GM19239 (cell line): ENCODE measurements at places on chromosomes 16 and 17.

DNA sequence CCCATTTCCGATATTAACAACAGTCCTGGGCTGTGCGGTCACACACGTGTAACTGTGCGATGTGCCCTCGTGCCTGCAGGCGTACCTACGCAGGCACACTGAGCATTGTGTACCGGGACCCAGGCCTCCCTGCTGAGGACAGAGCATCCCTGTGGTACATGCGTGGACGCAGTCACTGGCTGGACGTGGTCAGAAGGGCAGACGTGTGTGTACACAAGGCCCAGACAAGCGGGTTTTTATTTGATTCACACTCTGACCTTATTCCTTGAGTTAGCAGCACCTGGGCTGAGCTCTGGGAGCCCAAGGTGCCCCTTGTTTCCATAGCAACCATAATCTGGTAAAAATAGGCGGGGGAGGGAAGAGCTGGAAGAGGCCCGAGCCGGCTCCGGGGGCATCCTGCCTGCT is 19.5 kb downstream of the RAP1GAP2 start:
- DNase-seq: no peak

DNA sequence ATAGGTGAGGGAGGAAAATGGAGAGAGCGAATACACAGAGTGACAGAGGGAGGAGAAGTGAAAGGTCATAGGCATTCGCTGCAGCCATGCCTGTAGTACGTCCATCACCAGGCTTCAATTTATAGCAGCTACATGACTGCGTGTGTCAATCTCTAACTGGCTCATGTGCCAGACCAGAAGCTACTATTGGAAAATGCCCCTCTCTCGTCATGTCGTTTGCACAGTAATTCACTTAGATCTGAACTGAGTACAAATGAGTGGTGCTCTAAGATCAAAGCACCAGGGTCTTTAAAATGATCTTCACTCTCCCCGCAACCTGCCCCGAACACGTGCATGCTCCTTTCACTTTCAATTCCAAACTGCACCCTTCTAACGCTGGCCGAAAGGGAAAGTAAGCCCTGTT is 51.3 kb downstream of the ADCY9 start:
- no peak for DNase-seq

GRCh38 chr16:81692021-81692420 is 87.1 kb upstream of the PLCG2 start:
- DNase-seq: no peak

DNA sequence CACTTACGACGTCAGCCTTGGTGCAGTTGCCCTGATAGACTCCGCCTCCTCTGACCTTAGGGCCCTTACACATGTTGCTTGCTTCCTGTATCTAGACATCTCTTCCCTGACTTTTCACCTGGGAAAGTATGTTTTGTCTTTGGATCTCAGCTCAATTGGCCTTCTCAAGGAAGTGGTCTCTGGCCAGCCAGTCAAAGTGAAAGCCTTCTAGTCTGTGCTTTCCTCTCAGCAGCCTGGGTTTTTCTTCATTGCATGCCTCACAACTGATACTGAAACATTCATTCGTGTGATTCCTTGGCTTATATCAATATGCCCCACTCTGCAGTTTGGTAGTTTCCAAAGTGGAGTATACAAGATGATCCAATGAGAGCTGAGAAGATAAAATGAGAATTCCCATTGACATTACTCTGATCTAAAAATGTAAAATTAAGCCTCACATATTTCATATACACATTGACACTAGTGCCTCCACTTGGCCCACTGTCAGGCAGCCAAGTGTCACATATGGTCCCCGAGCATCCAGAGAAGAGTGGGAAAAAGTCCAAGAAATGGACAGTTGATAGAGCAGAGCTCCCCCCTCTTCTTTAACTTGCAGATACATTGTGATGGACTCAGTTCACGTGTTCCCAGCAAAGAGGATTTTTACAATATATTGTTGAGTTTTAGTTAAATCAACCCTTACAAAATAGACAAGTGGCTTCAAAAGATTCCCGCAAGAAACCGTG is 371.2 kb upstream of the ASIC2 start:
- no peak for DNase-seq

GRCh38 chr16:27463741-27464591 is 62.0 kb downstream of the IL21R start:
- DNase-seq: no peak

DNA sequence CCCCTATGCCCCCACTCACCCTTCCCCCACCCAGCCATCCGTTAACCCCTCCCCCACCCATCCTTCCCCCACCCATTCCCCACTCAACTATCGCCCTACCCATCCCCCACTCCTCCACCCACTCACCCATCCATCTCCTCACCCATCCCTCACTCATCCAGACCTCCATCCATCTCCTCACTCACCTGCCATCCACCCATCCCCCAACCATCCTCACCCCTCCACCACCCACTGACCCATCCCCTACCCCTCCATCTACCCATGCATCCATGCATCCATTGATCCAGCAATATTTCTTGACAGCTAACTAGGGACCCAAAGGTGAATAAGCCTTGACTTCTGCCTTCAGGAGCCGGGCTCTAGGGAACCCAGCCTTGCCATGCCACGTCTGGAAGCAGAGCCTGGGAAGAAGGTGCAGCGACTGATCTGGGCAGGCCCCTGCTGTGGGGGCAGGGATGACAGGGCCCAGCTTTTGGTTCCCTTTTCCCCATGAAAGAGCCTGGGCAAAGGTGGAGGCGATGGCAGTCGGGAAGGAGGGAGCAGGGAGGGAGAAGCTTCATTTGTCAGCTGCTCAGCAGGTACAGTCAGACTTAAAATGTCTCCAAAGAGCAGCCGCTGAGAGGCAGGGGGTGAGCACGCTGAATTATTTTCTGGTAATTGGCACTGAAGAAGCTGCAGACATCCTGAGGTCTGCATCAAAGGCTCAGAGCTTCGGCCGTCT is 23.1 kb upstream of the DOC2B start:
- DNase-seq: no peak

DNA sequence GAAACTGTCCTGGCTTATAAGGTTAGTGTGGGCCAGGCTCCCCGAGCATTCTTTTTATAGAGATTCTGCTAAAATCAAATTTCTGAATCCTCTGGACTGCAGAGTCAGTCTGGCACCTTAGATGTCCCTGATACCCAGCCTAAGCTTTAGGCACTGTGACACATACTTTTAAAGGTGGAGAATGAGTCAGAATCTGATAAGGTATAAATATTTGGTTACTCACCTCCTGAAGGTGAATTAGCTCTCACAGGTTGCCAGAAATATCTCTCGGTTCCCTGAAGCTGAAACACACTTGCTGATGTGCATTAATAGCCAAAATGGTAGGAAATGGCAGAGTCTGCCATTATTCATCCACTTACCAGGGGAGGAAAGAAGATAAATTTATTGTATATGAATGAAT is 446.9 kb downstream of the UTP18 start:
- DNase-seq: no peak

DNA sequence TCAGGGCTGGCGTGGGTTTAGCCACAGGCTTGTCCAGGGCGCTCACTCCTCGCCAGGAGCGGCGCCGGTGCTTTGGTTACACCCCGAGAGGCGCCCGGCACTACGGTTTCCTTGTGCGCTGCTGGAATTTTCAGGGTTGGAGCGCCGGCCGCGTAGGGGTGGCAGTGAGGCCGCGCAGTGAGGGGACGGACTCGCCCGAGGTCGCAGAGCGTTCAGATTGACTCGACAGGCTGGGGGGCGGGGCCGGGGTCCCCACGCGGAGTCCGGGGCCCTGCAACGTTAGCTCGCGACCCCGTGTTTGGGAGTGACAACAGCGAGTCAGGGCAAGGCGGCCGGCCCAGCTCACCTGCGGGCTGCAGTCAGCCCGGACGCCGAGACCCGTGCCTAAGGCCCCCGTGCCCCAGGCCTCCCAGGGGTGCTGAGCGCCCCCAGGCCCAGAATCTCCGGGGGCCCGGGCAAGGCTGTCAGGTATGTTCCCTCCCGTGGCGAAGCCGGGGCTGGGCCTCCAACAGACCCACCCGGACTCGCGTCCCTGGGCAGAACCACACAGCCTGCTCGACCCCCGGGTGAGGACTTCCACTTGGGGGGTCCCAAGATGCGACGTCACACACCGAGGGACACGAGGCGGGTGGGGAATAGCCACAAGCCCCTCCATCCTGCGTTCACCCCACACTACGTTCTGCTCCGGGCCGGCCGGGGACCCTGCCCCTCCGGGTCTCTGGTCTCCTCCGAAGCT is 1.3 kb upstream of the ACTG1 start:
- DNase-seq: no peak

DNA sequence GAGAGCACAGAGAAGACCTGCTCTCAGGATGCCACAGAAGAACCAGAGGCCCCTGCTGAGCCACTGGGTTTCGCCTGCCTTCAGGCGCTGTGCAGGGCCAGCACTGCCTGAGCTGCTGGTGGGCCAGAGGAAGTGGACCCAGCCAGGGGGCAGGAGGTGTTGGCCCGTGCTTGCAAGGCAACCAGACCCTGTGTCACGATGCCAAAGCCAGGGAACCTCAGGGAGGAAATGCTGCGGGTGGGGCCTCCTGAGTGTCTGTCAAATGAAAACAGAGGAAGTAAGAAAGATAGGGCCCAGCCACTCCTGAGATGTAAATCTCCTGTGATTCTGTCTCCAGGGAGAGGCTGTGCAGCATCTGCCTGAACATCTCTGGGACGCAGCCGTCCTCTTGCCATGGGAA is 58.1 kb upstream of the ADORA2B start:
- DNase-seq: no peak

- DNase-seq: no peak
Measured at GRCh38 chr17:41392278-41392677, 5.1 kb downstream of the KRT31 start.

DNA sequence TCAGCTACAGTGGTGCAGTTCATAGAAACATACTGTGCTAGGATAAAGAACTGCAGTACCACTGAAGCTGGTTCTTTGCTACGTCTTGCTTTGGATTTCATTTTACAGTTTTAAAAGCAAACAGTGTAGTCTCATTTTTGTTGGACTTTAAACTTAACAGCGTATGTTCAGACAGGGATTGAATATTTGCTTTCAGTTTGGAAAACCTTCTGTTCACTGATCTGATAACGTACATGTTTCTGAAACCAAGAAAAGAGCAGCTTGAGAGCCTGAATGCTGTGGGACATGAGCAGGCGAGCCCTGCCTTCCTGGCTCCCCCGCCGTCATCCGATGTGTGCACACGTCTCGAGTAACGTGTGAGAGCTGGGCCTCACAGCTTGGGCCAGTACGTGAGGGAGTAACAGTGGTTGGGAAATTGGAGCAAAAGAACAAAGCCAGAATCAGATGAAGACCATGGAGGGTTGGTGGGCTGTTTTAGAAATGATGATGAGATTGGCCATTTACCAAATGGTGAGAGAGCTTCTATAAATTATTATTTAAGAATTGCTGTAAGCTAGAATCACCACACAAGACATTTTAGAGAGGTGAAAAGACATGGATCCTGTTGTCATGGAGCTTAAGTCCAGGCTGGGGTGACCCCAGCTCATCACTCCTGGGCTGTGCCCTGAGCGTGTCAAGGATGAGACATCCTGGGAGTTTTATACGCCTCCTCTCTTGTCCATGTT is 20.8 kb upstream of the CLEC18C start:
- no peak for DNase-seq

GRCh38 chr17:19876529-19877161 is 8.9 kb upstream of the ULK2 start:
- no peak for DNase-seq

DNA sequence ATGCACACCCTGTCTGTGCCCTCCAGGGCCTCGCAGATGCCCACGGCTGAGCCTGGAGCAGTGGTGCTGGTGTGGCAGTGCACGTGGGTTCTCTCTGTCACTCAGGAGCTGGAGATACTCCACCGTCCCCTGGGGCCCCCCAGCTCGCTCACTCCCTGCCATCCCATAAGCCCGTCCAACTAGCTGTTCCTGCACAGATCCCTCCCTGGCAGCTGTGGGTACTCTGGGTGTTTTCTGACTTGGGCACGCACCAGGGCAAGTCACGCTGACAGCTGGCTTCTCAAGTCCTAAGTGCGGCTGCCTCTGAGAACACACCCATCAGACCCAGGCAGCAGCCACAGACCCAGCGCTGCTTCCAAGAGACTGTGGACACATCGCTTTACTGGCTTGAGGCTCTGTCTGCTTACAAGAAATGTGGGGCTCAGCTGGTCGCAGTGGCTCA is 25.4 kb upstream of the ITGB4 start:
- DNase-seq: no peak

GRCh38 chr17:36890398-36891168 is 46.7 kb upstream of the LHX1 start:
- DNase-seq: no peak

GRCh38 chr16:88939245-88939971 is 37.6 kb downstream of the CBFA2T3 start:
- DNase-seq: no peak

GRCh38 chr17:57551321-57552079 is 193.6 kb downstream of the CCDC182 start:
- DNase-seq: peak; percentile 50

DNA sequence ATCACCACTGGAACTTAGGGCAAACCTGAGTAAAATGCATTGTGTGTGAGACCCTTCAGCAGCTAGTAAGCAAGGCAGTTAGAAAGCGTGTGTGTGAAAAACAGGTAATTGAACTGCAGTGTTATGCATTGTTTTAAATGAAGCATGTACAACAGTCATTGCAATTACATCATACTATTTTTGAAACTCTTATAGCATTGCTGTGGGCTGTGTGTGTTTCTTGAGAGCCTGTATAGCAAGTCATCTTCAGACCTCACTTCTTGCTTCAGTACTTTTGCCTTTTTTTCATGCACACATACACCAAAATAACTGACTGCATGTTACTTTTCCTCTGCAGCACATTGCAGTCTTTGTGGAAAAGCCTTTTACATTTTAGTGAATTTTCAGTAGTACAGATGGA is 19.2 kb downstream of the PTRH2 start:
- no peak for DNase-seq

DNA sequence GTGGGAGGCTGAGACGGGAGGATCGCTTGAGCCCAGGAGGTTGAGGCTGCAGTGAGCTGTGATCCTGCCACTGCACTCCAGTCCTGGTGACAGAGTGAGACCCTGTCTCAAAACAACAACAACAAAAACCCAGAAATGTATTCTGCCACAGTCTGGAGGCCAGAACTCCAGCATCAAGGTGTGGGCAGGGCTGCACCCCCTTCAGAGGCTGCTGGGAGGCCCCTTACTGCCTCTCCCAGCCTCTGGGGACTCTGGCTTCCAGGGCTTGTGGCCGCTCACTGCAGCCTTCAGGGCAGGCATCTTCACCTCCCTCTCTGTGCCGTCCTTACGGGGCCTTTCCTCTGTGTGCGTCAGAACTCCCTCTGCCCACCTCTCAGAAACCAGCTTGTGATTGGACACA is 209.4 kb upstream of the GSE1 start:
- no peak for DNase-seq

GRCh38 chr16:17718495-17718894 is 247.7 kb upstream of the XYLT1 start:
- DNase-seq: no peak

- DNase-seq: no peak
Measured at GRCh38 chr17:17063546-17064122, 21.4 kb downstream of the MPRIP start.
